ENCODE measurements at places on chromosomes 4 and X. TPM values are rescaled to one million over a fixed set of nuclear protein-coding genes. Genes with fewer than 3 reads are reported as not detected.

DNA sequence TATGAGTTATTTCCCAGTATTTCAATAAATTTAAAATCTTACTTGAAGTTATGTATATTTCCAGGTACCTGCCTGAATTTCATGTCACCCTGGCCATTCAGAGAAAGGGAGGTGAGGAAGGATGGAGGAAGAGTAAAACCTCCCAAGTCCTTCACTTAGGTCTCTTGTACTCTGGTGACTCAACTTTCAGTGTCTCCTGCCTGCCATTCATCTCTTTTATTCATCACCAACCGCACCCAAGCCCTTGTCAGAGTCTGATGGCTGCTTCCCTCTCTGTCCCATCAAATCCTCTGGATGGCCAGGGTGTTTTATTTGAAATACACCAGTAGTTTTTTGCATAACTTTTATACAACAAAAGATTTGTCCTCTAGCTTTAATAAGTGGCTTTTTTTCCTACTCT is 17.8 kb downstream of the TMPRSS11E start:
- no peak for DNase-seq

DNA sequence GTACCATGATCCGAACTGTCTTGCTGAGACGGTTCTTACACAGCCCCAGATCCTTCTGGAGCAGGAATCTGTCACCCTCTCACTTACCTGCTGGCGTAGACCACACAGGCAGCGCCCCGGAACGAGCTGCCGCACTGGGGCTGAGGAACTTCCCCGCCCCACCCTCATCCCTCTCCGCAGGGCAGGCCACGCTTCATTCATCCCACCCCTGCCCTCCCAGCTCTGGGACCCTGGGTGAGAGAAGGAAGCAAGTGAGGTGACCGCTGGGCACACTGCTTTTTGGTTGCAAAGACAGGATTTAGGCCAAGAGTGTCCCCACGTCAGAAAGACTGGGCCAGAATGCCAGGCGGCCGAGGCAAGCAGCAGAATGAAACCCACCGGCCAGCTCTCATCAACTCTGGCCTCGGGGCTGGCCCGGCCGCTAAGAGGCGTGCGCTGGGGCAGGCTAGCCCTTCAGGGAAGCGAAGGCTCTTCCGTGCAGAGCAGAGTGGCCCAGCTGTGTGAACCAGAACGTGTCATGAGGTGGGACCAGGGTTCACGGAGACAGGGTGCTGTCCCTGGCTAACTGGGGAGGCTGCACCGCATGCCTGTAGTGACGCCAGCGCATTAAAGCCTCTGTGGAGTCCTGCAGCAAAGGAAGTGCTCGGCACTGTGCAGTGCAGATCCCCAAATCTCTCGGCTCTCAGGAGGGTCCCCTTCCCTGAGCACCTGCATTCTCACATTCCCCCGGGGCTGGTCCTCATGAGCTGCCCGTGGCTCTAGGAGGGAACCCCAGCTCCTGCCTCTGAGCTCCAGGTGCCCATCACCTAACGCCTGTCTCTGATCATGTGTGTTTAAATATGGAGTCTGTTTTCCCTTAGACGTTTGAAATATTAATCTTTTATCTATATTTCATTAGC is 6.4 kb downstream of the LRPAP1 start:
- DNase-seq, result peak; percentile 7

GRCh38 chr4:104989371-104989770 is 157.3 kb upstream of the TET2 start:
- peak; percentile 28 for DNase-seq

DNA sequence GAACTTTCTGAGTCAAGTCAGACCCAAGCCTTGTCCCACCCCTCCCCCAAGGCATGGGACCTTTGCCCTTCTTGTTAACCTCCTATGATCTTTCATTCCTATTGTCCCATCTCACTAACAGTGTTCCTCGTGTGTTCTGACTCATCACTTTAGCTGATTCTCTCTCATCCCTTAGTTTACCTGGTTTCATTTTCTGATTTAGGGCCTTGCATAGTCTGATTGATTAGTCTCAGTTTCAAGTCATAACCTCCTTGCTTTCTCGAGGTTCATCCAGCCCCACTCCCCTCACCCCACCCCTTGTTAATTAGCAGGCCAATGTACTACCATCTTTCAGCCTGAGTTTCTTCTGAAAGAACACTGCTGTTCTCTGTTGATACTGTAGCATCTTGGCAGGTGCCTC is 517.4 kb downstream of the RPA4 start:
- no peak for DNase-seq

HPSE gene
- 8.5 TPM for total RNA-seq

DNA sequence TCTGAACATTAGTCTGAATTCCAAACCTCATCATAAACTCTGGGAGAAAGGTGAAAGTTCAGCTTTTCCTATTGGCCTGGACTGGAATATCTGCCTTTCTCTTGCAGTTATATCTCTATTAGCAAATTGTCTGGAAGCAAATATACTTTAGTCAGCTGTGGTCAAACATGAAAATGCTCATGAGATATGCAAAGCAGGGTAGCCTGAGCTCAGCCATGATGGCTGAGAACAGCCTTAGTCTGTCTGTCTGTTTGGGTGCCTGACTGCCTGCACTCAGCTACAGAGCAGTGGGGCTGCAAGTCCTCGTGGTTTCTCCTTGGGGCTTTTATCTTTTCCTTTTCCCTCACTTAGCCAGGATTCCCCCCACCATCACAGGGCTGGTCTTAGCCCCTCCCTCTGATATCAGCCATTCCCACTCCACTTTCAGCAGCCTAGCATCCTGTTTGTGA is 19.5 kb upstream of the PGRMC2 start:
- no peak for DNase-seq

GRCh38 chr4:28228561-28229491 is 1368.2 kb downstream of the STIM2 start:
- DNase-seq, result no peak

ADGRL3 gene
- total RNA-seq, result 31.5 TPM

GRCh38 chr4:165667969-165668368 is 205.1 kb upstream of the TLL1 start:
- DNase-seq, result no peak

DNA sequence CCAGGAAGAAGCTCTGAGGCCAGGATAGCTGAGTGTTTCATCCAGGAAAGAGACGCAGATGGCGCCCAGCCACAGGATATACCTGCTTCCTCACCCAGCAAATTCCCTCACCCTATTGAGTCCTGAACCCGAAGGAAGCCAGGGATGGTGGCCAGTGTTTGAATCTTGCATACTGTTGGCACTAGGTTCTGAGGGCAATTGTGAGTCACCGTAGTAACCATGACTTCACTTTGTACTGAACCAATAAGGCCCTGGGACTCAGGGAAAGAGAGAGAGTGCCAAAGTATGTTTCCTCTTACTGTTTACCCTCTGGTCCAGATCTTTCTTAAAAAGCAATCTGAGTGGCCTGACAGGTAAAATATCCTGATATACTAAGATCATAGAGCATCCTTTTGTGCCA is 25.6 kb upstream of the SMIM10L2A start:
- no peak for DNase-seq

G6PD gene
- 22.5 TPM for total RNA-seq

All from uterus (tissue), 4 donors.